ENCODE measurements at places on chromosomes 11 and 22. TPM values are rescaled to one million over a fixed set of nuclear protein-coding genes. Genes with fewer than 3 reads are reported as not detected.

Gene HNRNPUL2
- 7.5 TPM for total RNA-seq

Gene RIMBP3B
- total RNA-seq, result not detected

Gene C11orf86
- not detected for total RNA-seq

Gene DUSP8
- total RNA-seq, result not detected

Gene EFCAB6
- 1.1 TPM for total RNA-seq

Gene FAT3
- total RNA-seq, result 0.08 TPM

Gene TUBA8
- total RNA-seq, result 0.75 TPM

Gene TREH
- 0.08 TPM for total RNA-seq

Gene POU2AF3
- not detected for total RNA-seq

Gene SCUBE1
- total RNA-seq, result not detected

Gene CDHR5
- not detected for total RNA-seq

Gene OR51B2
- not detected for total RNA-seq

Gene OR5P2
- total RNA-seq, result not detected

Gene MS4A6E
- total RNA-seq, result not detected

Gene OR6T1
- total RNA-seq, result not detected

Gene KCNJ4
- not detected for total RNA-seq

Gene APOL4
- 2.4 TPM for total RNA-seq

Gene CHEK1
- total RNA-seq, result 14.2 TPM

Gene VSTM5
- total RNA-seq, result under 0.01 TPM

Gene MYRF
- total RNA-seq, result 1.6 TPM

Gene DNAJB7
- total RNA-seq, result not detected

Gene MUC2
- not detected for total RNA-seq

Gene RFPL3
- total RNA-seq, result not detected

Data from smooth muscle cell of the coronary artery (primary cell).